ENCODE measurements at places on chromosomes 4 and X.

DNA sequence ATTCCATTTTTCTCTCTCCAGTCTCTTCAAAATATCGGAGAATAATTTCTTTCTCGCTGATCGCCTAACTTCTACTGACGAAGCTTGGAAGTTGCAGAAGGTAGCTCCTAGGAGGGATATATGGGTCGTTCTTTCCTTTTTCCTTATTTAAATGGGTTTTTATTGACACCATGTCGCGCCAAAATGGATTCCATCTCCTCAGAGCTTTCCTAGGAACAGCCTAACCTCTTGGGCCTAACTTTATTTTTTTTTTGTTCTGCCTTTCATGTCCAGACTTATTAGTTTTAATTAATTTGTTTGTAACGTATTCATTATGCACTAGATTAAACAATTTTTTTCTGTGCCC, 359.4 kb upstream of the ZCCHC13 start:
- DNase-seq, result no peak
- peak overlapping the region; percentile 50 for H3K27ac ChIP-seq
- H3K4me1 ChIP-seq, result no peaks in the 10 kb centered on the region
- H3K4me3 ChIP-seq, result peak overlapping the region; percentile 95

- no peak overlapping the region for H3K27ac ChIP-seq
- no peak overlapping the region for H3K4me3 ChIP-seq
- no peaks in the 10 kb centered on the region for H3K36me3 ChIP-seq
- H3K27me3 ChIP-seq, result no peaks in the 10 kb centered on the region
- peak; percentile 9 for DNase-seq
These were observed 78.7 kb upstream of the PCDH18 start for GRCh38 chr4:137610960-137611359.

DNA sequence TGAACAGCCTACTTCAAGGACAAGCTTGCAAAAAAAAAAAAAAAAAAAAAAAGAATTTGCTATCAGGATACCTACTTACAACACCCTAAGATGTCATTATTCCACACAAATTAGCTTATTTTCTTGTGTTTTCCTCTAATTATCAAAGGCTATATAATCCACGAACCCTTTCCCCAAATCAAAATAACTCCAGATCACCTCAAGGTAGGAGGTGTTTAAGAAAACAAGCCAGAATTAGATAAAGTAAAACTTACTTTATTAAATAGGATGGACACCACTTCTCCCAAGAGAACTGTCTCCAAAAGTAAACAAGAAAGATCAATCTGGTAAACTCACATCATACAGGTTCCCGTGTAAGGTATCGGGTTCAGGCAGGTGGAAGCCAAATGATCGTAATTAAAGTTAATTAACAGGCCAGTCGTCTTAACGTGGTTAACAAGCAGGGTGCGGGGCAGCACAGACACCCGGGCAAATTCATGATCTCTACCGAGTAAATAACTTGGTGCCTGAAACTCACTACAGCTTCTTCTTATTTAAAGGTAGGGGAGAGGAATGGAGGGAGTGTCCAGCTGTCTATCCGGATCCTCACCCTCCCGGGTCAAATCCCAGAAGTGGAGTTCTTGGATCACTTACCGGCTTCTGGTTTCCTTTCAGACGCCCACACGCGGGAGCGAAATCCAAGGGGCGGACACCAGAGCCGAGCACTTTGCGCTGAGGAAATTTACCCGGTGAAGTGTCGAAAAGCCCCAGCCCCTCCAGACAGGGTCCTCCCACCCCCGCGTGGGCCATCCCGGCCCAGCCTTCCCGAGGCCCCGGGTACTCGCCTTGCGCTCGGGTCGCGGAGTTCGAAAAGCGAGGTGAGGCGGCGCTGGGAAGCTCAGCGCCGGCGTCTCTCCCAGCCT, 708 bp downstream of the ARAP2 start:
- H3K4me1 ChIP-seq, result peaks cover 20% of the 10 kb centered on the region
- peak overlapping the region; percentile 80 for H3K4me3 ChIP-seq
- peak; percentile 37 for DNase-seq

DNA sequence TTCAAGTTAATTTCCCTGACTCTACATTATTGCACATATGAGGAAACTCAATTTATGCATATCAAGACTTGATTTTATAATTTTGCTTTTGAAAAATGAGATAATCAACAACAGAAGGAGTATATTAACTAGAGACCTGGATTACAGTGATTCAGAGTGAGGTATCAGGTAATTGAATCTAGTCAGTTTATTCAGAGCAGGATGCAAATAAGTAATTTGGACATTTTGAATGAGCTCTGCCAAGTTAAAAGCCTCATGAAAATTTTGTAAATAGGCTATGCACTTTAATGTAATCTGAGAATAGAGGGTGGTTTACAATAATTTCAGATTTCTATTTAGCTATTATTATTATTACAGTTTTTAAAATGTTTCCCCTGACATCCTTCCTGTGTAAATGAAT, 203.7 kb upstream of the EMCN start:
- no peak overlapping the region for H3K27ac ChIP-seq
- no peak overlapping the region for H3K4me3 ChIP-seq
- peaks cover 15% of the 10 kb centered on the region for H3K4me1 ChIP-seq
- DNase-seq, result no peak

- H3K27ac ChIP-seq, result no peak overlapping the region
- H3K36me3 ChIP-seq, result no peaks in the 10 kb centered on the region
- no peak overlapping the region for H3K4me3 ChIP-seq
- DNase-seq, result no peak
These were observed 4.2 kb upstream of the ENAM start for GRCh38 chr4:70624226-70624793.

GRCh38 chr4:8176547-8177399, 18.2 kb upstream of the ABLIM2 start:
- H3K36me3 ChIP-seq, result no peaks in the 10 kb centered on the region
- H3K4me3 ChIP-seq, result no peak overlapping the region
- no peak overlapping the region for H3K27ac ChIP-seq
- H3K27me3 ChIP-seq, result peaks cover 31% of the 10 kb centered on the region
- DNase-seq, result peak; percentile 53

- no peaks in the 10 kb centered on the region for H3K27me3 ChIP-seq
- no peak for DNase-seq
- no peak overlapping the region for H3K27ac ChIP-seq
- no peak overlapping the region for H3K4me3 ChIP-seq
- H3K36me3 ChIP-seq, result no peaks in the 10 kb centered on the region
These were observed 2.5 kb downstream of the BDH2 start for GRCh38 chr4:103097112-103097511.

DNA sequence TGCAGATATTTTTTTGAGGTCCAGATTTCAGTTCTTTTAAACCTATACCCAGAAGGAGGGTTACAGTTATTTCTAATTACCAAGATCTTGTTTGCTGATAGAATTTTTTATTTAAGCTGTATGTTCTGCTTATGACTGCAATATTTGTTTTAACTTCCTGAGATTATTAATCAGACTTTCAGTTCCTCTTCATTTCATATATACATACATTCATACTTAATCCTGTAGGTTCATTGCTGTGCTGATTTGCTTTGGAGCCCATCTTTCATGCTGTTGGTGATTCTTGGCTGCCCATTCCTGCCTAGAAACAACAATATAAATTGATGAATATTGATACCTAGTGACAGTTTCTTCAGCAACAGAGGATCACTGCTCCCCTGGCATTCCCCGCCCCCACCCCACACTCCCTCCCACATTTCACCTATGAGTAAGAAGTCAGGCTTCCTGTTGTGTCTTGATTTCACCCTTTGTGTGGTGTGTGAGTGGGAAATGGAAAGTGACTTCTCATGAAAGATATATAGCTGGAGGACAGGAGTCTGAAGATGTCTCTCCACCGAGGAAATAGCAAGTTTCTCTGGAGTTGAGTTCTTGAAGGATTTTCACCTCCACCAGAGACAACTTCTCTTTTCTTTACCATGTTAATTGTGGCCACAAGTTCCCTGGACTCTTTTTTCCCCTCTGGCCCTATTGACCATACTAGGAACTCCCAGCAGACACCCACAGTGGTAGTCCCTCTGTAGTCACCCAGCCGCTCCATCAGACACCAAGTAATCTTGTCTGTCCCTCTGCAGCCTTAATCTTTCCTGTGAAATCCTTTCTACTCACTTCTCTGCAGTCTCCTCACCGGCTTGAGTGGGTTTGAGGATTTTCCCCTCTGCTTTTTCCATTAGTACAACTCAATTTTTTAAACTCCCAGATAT, 118.4 kb downstream of the ASB9 start:
- H3K4me3 ChIP-seq, result no peak overlapping the region
- no peaks in the 10 kb centered on the region for H3K36me3 ChIP-seq
- H3K27me3 ChIP-seq, result no peaks in the 10 kb centered on the region
- H3K27ac ChIP-seq, result no peak overlapping the region
- no peaks in the 10 kb centered on the region for H3K4me1 ChIP-seq

- no peak overlapping the region for H3K27ac ChIP-seq
- H3K27me3 ChIP-seq, result no peaks in the 10 kb centered on the region
- DNase-seq, result no peak
- H3K4me3 ChIP-seq, result no peak overlapping the region
These were observed 35.2 kb upstream of the DDX60 start for GRCh38 chr4:168353746-168354145.

DNA sequence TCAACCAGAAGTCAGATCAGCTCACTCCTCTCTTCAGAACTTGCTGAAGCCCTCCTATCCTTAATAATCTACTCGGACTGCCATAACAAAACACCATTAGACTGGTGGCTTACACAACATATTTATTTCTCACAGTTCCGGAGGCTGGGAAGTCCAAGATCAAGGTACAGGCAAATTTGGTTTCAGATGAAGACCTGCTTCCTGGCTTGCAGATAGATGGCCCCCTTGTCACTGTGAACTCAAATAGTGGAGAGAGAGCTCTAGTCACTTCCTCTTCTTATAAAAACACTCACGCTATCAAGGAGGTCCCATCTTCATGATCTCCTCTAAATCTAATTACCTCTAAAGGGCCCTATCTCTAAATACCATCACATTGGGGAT, 125.1 kb downstream of the CAMK2D start:
- H3K36me3 ChIP-seq, result no peaks in the 10 kb centered on the region
- H3K27me3 ChIP-seq, result no peaks in the 10 kb centered on the region
- H3K4me3 ChIP-seq, result 0 out of 2 replicates have a peak overlapping the region, but pooled peaks have one; percentile 5
- H3K27ac ChIP-seq, result peak overlapping the region; percentile 12
- no peak for DNase-seq

- H3K4me1 ChIP-seq, result peaks cover 11% of the 10 kb centered on the region
- no peak overlapping the region for H3K4me3 ChIP-seq
- H3K27me3 ChIP-seq, result no peaks in the 10 kb centered on the region
- peak; percentile 15 for DNase-seq
These were observed 31.0 kb upstream of the SLC25A4 start for GRCh38 chr4:185112104-185112503.

DNA sequence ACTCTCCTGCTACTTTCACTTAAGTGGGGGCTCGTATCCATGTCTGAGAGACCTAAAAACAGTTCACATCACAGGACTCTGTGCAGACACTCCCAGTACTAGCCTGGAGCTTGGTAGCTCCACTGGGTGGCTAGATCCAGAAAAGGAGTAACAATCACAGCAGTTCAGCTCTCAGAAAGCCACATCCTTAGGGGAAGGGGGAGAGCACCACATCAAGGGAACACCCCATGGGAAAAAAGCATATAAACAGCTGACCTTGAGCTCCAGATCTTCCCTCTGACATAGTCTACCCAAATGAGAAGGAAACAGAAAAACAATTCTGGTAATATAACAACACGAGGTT, 175.8 kb downstream of the FAM13A start:
- no peaks in the 10 kb centered on the region for H3K27me3 ChIP-seq
- H3K27ac ChIP-seq, result no peak overlapping the region
- H3K4me1 ChIP-seq, result no peaks in the 10 kb centered on the region
- H3K36me3 ChIP-seq, result no peaks in the 10 kb centered on the region
- no peak overlapping the region for H3K4me3 ChIP-seq

- H3K4me3 ChIP-seq, result no peak overlapping the region
- no peaks in the 10 kb centered on the region for H3K36me3 ChIP-seq
- H3K27ac ChIP-seq, result no peak overlapping the region
- H3K4me1 ChIP-seq, result no peaks in the 10 kb centered on the region
- no peak for DNase-seq
- H3K27me3 ChIP-seq, result no peaks in the 10 kb centered on the region
These were observed 235.1 kb downstream of the NR3C2 start for GRCh38 chr4:148207068-148207467.

- H3K36me3 ChIP-seq, result 0 out of 2 replicates have a peak, but pooled peaks cover 3% of the 10 kb centered on the region
- H3K27ac ChIP-seq, result no peak overlapping the region
- no peak overlapping the region for H3K4me3 ChIP-seq
- no peak for DNase-seq
- H3K27me3 ChIP-seq, result no peaks in the 10 kb centered on the region
These were observed 13.4 kb downstream of the LEF1 start for GRCh38 chr4:108155373-108155772.

GRCh38 chr4:93018243-93018642, 714.5 kb downstream of the GRID2 start:
- H3K4me1 ChIP-seq, result no peaks in the 10 kb centered on the region
- no peaks in the 10 kb centered on the region for H3K27me3 ChIP-seq
- H3K36me3 ChIP-seq, result no peaks in the 10 kb centered on the region
- DNase-seq, result no peak

- H3K4me1 ChIP-seq, result peaks cover 25% of the 10 kb centered on the region
- no peaks in the 10 kb centered on the region for H3K27me3 ChIP-seq
- H3K27ac ChIP-seq, result no peak overlapping the region
- DNase-seq, result no peak
These were observed 358.3 kb upstream of the BOD1L1 start for GRCh38 chr4:13985837-13986236.

GRCh38 chr4:24933684-24934275, 20.9 kb upstream of the CCDC149 start:
- DNase-seq, result no peak
- no peak overlapping the region for H3K27ac ChIP-seq
- H3K36me3 ChIP-seq, result no peaks in the 10 kb centered on the region
- no peak overlapping the region for H3K4me3 ChIP-seq
- H3K27me3 ChIP-seq, result no peaks in the 10 kb centered on the region

DNA sequence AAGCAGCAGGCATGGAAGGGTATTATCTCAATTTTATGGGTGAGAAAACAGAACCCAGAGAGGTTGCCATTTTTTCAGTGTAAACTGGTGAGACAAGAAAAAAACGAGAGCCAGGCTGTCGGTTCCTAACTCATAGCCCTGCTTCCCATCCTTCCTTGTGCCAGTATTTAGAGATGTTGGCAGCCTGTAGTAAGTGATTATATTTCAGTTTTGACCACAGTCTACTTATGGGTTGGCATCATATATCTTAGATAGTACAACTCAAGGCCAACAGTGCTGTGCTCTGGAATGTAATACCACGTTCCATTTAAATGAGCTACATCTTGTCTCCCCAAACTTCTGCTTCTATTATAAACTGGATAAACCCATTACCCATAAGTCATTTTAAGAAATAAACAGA, 40.8 kb downstream of the XK start:
- no peaks in the 10 kb centered on the region for H3K4me1 ChIP-seq
- no peaks in the 10 kb centered on the region for H3K36me3 ChIP-seq
- no peak for DNase-seq
- H3K4me3 ChIP-seq, result no peak overlapping the region
- H3K27ac ChIP-seq, result no peak overlapping the region

All from MM.1S (cell line).